Aorta (tissue), 5 donors: ENCODE measurements at places on chromosomes 11 and 22. TPM values are rescaled to one million over a fixed set of nuclear protein-coding genes. Genes with fewer than 3 reads are reported as not detected.

SAA2 gene
- 21.8 TPM for total RNA-seq

GVQW3 gene
- 3.7 TPM for total RNA-seq

ZNF214 gene
- total RNA-seq: 2.4 TPM

SYT13 gene
- total RNA-seq: 0.36 TPM

TMPRSS5 gene
- 2.2 TPM for total RNA-seq

WT1 gene
- total RNA-seq: 0.87 TPM

SULT4A1 gene
- not detected for total RNA-seq

GTSE1 gene
- 1.5 TPM for total RNA-seq

MUC6 gene
- not detected for total RNA-seq

KRTAP5-1 gene
- total RNA-seq: not detected

OSBP gene
- total RNA-seq: 40.4 TPM

MYOD1 gene
- total RNA-seq: not detected

C11orf87 gene
- not detected for total RNA-seq

KCNJ1 gene
- total RNA-seq: 0.19 TPM

INPP5J gene
- total RNA-seq: 2.4 TPM

PARVG gene
- 29.7 TPM for total RNA-seq

SCO2 gene
- total RNA-seq: 5.1 TPM

SPTBN2 gene
- total RNA-seq: 16.5 TPM
